Articular chondrocyte of knee joint (primary cell): ENCODE measurements at places on chromosomes 5 and 9. TPM values are rescaled to one million over a fixed set of nuclear protein-coding genes. Genes with fewer than 3 reads are reported as not detected.

The TRIM14 gene
- total RNA-seq, result 6.7 and 6.8 TPM in 2 replicates

The NEUROG1 gene
- total RNA-seq, result not detected in 2 replicates

The HEMGN gene
- total RNA-seq, result not detected in 2 replicates

The CAMK4 gene
- 0.11 and 0.91 TPM in 2 replicates for total RNA-seq

The DBH gene
- total RNA-seq, result under 0.01 TPM in 1 of 2 replicates, not detected in the other

The OTP gene
- not detected in 2 replicates for total RNA-seq

The TMEM215 gene
- not detected in 2 replicates for total RNA-seq

The GABRP gene
- 0.11 TPM in 1 of 2 replicates, not detected in the other for total RNA-seq
